Glutamatergic neuron (in vitro differentiated cells): ENCODE measurements at places on chromosomes 4 and X.

GRCh38 chrX:74536152-74536831, 78.1 kb downstream of the RLIM start:
- peak; percentile 70 for DNase-seq

GRCh38 chr4:185311113-185311888, 84.4 kb downstream of the LRP2BP start:
- DNase-seq, result no peak

GRCh38 chr4:176584031-176584606, 208.6 kb downstream of the VEGFC start:
- DNase-seq, result no peak

DNA sequence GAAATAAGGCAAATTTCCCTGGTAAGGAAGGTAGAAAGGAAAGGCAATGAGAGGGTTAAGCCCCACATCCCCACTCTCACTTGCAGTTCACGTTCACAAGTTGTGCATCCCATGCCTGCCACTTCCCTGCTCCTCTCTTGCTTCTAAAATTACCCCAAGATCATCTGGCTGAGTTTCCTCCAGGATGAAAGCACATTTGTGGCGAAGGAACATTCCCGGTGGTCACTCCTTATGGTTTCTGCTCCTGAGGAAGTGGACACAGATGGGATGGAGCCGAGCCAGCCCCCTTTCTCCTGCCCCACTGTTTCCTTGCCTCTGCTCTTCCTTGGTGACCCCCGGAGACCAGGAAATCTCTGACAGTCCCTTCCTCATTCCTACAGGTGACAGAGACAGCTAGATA, 37.5 kb downstream of the SPINK2 start:
- DNase-seq, result no peak

GRCh38 chrX:14508025-14508690, 21.2 kb upstream of the GLRA2 start:
- no peak for DNase-seq

- no peak for DNase-seq
Measured at GRCh38 chrX:99572711-99573110, 837.4 kb downstream of the PCDH19 start.

DNA sequence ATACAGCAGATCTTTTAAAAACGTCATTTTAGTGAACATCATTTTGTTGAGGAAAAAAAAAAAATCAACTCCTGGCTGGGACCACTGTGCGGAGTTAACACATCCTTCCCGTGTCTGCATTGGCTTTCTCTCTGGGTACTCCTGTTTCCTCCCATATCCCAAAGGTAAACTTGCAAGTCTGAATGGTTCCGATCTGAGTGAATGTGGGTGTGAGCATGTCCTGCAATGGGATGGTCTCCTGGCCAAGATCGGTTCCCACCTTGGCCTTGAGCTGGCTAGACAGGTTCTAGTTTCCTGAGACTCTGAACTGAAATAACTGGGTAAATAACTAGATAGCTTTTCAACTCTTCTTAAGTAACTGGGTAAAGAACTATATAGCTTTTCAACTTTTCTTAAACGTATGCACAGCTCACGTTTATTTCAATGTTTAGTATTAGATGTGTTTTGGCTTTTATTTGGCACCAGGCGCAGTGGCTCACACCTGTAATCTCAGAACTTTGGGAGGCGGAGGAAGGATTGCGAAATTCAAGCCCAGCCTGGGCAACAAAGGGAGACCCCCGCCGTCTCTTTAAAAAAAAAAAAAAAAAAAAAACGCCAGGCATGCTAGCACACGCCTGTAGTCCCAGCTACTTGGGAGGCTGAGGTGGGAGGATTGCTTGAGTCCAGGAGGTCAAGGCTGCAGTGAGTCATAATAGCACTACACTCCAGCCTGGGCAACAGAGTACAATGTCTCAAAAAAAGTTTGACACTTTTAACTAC, 14.0 kb downstream of the RBMX start:
- DNase-seq, result no peak
